T-helper 2 cell (primary cell): ENCODE measurements at places on chromosomes 5 and 9.

- no peak for DNase-seq
Measured at GRCh38 chr5:66644111-66644510, 47.9 kb downstream of the MAST4 start.

GRCh38 chr5:135890867-135891266, 4.8 kb downstream of the IL9 start:
- no peak for DNase-seq

DNA sequence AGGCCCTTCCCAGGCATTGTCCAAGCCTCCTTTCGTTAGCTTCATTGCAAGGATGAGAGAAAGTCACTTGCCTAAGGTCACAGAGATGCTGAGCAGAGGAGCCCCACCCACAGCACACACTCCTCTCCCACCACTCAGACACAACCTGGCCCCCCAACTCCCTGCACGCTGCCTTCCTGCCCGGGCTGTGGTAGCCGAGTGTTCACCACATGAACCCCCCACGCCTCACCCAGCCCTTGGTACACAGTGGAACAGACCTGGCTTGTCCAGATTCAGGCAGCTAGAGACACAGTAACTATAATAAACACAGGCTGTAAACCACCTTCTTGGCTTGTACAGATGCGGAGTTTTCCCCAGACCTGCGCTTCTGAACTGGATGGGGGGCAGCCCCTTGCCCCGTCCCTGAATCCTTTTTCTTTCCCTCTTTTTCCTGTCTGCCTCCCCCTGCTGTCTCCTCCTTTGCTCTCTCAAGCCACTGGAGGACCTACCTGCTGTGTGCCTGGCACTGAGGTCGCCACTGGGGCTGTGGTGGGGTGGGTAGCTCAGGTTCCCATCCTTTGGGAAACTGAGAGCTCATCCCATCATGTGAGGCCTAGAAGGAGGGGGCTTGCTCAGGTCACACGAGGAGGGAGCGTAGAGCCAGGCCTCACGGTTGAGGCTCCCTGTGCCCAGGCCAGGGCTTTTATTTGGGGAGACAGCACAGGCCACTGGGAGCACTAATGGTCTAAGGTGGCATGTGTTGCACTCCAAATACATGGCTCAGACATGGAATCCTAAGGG, 55.7 kb upstream of the SYNPO start:
- no peak for DNase-seq

- no peak for DNase-seq
Measured at GRCh38 chr5:38681029-38681706, 124.7 kb upstream of the LIFR start.

DNA sequence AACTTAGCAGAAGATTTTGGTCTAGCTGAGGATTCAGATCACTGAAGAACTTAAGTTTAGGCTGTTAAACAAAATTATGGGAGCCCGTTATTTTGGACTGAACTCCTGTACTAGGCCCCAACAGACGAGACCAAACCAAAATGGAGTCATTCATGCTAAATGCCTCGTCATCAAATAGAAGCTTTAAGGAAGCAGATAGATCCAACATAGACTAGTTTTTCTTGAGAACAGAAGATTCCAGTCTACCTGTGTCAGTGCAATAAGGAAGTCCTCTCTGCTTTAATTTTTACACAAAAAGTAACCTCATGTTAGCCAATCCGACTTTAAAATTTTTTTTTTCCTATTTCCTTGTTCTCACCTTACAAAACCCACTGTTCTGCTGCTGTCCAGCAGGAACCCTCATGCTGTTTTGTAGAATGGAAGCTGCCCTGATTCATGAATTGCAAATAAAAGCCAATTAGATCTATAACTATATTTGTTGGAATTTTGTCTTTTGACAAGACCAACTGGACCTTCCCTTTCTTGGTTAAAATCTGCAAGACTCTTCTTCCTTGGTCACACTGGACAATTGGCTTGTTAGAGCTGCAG, 29.0 kb upstream of the GOLM1 start:
- DNase-seq: no peak

DNA sequence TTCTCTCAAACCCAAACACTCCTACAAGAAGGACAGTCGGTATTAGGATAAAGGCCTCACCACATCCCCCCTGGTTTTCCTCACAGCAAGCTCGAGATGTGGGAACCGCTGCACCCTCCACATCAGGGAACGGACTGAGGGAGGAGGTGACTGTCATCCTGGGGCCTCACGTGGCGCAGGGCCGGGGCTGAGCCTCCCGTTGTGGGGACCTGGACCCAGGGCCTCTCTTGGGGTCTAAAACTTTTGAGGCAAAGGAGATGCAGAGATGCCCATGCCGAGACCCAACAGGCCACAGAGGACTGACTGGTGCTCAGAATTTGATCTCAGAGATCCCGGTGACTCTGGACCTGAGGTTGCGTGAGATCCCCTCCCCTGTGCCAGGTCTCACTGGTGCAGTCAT, 72.7 kb downstream of the MRPL36 start:
- no peak for DNase-seq

DNA sequence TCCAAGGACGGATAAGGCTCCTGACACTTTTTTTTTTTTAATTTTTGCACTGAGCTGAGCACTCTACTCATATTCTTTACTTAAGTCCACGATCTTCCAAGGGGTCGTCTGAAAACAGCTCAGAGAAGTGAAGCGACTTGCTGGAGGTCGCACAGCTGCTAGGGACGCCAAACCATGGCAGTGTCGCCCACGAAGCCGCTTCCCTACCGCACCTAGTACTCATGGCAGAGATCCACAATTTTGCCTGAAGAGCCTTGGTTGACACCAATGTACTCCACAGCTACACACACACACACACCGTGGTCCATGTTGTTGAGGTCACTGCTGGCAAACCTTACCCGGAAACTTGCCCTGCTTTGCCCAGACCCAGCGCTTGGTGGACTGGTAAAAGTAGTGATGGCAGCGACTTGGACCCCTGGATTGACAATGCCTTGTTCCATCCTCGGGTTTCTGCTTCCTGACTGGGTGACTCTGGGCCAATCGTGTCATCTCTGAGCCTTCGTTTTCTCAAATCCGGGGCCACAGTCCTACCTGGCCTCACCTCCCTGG, 521 bp upstream of the SLIT3 start:
- no peak for DNase-seq
